ENCODE measurements at places on chromosomes 12 and 14.

DNA sequence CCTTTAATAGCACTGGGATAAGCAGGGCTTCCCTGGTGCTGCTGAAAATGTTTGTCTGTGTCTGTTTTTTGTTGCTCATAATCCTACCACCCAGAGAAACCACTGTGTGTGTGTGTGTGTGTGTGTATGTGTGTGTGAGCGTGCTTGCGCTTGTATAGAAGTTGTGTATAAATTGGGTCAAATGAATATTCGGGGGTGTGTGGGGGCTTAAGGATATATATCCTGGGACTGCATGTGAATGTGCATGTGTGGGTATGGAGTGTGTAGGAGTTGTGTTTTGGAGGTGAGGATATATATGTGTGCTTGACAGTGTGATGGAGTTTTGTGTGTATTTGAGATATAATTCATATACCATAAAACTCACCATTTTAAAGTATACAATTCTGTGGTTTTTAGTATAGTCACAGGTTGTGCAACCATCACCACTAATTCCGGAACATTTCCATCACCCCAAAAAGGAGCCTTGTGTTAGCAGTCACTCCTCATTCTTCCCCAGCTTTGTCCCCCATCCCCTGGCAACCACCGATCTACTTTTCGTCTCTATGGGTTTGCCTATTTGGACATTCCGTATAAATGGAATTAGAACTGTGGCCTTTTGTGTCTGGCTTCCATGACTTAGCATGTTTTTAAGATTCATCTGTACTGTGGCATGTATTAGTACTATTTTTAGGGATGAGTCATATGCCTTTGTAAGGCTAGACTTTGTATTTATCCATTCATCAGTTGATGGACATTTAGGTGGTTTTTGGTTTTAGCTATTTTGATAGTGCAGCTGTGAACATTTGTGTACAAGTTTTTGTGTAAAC lies 25.6 kb downstream of the TCTN1 start:
- no peak for DNase-seq

DNA sequence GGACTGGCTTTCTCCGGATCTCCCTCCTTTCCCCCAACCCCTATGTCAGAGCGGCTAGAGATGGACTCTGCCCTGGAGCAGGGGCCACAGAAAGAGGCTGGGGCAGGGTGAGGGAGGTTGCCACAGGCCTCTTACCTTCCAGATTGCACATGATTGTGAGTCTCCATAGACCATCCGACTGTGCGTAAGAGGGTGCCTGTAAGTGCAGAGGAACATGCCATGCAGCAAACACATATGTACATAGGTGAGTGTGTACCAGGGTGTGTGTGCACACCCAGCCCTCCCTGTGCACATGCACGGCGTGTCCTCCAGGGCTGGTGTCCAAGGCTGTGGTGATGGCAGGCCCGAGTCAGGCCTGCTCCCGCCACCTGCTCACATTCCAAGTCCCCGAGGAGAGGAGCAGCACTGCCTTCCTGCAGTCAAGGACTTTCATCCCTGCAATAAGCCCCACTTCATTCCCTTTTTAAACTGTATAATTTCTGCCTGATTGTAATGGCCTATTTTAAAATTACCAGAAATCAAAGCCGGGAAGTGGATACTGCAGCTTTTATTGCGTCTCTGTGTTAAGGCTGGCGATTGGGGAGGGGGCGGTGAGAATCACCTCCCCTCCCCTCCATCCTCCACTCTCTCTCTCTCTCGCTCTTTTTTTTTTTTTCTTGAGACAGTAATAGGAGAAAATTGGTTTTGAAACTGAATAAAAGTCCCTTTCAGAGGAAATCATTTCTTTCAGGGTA lies 28.5 kb downstream of the FAM222A start:
- no peak for DNase-seq

GRCh38 chr12:2456813-2457186 lies 338.0 kb upstream of the FKBP4 start:
- no peak for DNase-seq

DNA sequence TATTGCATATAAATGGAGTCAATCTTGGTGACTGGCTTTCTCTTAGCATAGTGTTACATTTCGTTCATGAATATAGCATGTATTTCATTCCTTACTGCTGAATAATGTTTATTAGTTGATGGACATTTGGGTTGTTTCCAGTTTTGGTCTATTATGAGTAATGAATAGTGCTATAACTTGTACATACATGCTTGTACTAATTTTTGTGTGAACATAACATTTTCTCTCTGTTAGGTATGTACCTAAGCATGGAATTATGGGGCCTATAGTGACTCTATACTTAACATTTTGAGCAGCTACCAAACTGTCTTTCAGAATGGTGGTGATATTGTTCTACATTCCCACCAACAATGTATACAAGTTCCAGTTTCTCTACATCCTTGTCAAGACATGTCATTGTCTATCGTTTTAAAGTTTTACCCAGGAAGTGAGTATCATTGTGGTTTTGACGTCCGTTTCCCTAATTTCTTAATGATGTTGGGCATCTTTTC lies 23.1 kb downstream of the ATP2A2 start:
- no peak for DNase-seq

- no peak for DNase-seq
Observed at GRCh38 chr14:26200687-26201086, 397.1 kb downstream of the NOVA1 start.

DNA sequence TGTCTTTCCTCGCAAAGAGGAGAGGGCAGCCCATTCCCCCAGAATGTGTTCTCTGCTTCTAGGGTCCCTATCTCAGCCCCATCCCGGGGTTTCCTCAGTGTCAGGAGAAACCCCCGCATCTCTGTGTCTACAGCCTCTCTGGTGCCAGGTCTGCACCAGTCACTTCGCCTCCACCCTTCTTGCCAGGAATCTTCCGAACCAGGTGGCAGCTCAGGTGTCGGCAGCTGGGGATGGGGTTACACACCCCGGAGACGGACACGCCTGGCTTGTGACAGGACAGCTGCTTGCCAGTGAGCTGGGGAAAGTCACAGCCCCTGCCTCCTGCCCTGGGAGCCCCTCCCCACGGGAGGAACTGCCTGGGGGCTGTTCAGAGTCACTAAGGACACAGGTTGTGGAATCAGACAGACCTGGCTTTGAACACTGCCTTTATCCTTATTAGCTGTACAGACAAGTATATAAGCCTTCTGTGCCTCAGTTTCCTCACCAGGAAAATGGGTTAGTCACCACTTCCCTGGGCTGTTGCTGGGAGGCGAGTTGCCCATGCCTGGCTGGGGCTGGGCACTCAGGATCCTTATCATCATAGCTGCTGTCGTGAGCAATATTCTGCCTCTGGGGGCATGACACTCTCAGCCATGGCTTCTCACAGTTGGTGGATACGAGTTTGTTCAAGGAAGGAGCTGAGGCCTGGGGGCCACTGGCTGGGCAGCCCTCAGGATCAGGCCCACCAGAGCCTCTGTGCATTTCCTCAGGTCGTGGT lies 10.8 kb downstream of the HIP1R start:
- peak; percentile 40 for DNase-seq

DNA sequence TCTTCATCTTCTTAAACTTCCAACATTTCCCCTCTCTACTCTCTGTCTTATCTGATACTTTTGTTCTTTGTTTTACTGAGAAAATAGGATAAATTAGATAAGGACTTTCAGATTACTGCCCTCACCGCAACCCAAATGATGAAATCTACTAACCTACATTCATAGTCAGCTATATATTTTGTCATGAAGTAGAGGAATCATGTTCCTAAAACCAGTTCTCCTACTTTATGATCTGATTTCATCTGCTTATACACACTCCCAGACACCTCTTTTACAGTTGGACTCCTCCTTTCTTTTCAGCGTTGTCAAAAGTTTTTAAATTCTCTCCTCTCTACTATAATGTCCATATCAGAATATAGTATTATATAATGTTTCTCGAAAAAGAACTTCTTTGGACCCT lies 29.7 kb downstream of the MGAT4C start:
- DNase-seq, result no peak

DNA sequence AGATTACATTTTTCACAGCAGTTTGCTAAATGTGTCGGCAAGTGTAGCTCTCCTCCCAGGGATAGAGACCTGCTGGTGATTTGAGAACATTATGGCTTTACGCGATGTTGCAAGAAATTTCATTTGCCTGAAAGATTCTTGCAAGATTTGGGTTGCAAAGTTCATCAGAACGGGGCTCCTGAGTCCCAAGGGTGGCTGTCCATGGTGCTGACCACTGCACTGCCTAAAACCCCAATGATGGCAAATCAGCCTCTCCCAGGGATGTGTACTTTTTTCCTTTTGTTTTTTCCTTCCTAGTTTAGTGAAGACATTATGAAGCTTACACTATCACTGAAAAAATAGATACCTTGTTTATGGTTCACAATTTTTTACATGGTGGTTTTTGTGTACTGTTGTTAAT lies 85.4 kb downstream of the WSCD2 start:
- DNase-seq, result no peak

- DNase-seq, result no peak
Observed at GRCh38 chr12:71662849-71663560, 643 bp downstream of the ZFC3H1 start.

DNA sequence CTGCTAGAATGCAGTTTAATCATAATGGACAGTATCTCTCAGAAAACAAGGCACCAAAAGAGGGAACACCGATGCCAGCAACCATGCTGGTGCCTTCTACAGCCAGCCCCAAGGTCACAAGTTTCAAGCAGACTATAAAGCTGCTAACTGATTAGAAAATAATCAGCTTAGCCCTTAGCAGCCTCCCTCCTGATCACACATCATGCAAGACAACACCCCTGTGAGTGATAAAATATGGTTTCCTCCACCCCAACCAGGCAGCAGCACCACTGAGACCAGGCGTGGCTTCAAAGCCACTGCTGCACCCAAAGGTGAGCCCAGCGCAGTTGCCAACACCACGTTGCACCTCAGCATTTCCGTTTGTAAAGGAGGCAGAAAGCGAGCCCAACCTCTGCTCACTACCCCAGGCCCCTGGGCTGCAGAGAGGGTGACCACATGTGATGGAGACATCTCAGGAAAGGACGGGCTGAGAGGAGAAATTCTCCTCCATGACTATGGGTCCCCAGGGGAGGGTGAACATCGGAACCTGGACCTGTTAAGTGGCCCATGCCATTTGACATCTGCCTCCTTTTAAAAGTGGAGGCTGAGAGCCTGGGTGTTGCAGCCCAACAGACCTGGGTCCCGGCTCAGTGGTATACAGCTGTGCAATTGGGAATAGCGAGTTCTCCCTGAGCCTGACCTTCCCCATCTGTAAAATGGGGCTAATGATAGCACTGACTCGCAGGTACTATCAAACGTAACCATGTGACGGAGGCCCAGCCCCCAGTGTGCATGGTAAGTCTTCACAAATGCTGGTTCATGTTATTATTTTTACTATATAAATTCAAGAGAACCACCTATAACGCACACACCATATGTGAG lies 11.5 kb downstream of the ZFP36L1 start:
- no peak for DNase-seq

GRCh38 chr14:102209224-102209966 lies 69.7 kb downstream of the WDR20 start:
- DNase-seq, result no peak

- no peak for DNase-seq
Observed at GRCh38 chr14:45251912-45252311, 1.1 kb downstream of the MIS18BP1 start.

DNA sequence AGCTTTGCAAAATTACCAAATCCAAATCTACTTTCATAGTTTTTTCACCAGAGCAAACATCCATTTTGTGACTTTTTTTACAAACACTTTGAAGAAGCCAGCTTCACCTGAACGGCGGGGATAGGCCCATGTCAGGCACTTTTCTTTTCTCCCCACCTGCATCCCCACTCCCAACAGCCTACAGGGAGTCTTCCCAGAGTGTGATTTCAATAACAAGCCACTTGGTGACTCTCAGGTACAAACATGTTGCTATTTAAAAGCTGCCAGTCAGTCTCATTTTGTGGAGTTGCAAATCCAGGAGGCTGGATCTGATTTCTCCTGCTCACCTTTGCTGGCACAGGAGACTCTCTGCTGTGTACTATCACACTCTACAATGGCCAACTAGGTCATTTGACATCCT lies 285.5 kb downstream of the KCNH5 start:
- DNase-seq, result no peak

All from SHP77 (cell line).